ENCODE measurements at places on chromosomes 7 and 10.

- H3K4me1 ChIP-seq: no peaks in the 10 kb centered on the region
- H3K27me3 ChIP-seq: no peaks in the 10 kb centered on the region
- DNase-seq: no peak
These were observed 70.1 kb upstream of the RAB11FIP2 start for GRCh38 chr10:118116715-118117449.

DNA sequence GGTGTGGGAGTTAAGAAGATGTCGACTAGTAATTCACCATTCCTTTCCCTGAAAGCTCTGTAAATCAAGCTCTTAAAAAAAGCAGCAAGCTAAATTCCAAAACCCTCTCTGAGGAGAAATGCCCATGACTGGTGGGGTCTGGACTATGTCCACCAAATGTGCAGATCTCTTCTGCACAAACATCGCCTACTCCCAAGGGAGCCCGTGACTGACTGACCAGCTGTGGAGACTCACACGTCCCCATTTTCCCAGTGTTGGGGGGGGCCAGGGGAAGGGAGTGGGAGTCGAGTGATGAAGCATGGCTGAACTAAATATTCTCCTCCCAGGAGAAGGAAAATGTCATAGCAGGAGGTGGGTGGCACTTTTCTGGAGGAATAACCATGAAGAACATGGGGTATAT, 164.1 kb upstream of the HPS1 start:
- H3K27ac ChIP-seq: no peak overlapping the region
- H3K4me3 ChIP-seq: no peak overlapping the region
- no peaks in the 10 kb centered on the region for H3K27me3 ChIP-seq
- no peaks in the 10 kb centered on the region for H3K4me1 ChIP-seq
- no peak for DNase-seq
- no peaks in the 10 kb centered on the region for H3K36me3 ChIP-seq

DNA sequence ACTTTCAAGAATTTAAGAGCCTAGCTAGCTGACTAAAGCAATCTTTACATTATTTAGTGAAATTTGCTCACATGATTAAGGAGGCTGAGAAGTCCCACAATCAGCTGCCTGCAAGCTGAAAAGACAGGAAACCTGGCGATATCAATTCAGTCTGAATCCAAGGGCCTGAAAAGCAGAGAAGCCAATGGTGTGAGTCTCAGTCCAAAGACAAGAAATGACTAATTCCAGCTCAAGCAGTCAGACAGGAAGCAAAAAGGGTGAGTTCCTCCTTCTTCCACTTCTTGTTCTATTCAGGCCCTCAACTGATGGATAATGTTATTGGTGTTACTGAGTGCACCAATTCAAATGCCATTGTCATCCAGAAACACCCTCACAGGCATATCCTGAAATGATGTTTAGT, 1231.6 kb upstream of the CELF2 start:
- H3K36me3 ChIP-seq: no peaks in the 10 kb centered on the region
- no peak overlapping the region for H3K27ac ChIP-seq
- H3K4me3 ChIP-seq: no peak overlapping the region
- H3K27me3 ChIP-seq: no peaks in the 10 kb centered on the region

GRCh38 chr10:13956826-13957225, 370.1 kb downstream of the PRPF18 start:
- peaks cover 6% of the 10 kb centered on the region for H3K4me1 ChIP-seq
- no peak overlapping the region for H3K4me3 ChIP-seq
- H3K27ac ChIP-seq: peak overlapping the region; percentile 34
- DNase-seq: peak; percentile 66

GRCh38 chr10:14748441-14748840, 26.3 kb downstream of the FAM107B start:
- peaks cover 32% of the 10 kb centered on the region for H3K4me1 ChIP-seq
- H3K36me3 ChIP-seq: no peaks in the 10 kb centered on the region
- no peaks in the 10 kb centered on the region for H3K27me3 ChIP-seq
- peak overlapping the region; percentile 31 for H3K27ac ChIP-seq

DNA sequence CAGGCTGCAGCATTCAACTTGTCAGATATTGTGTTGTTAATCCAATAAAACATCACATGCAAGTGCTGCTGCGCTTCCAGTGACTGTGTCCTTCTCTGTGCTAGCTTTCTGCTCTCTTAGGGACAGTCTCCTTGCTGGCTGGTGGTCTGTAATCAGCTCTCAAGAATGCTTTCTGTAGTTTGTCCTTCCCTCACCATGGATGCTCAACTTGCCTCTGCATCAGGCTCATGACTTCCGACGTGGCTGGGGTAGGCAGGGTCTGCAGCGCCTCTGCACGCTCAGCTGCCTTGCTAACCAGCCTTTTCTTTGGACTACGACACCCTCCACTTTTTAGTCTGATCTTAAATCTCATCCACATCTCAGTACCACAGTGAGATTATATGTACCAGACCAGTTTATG, 58.3 kb downstream of the MMRN2 start:
- DNase-seq: no peak
- H3K27ac ChIP-seq: no peak overlapping the region
- H3K4me3 ChIP-seq: no peak overlapping the region
- H3K4me1 ChIP-seq: peaks cover 7% of the 10 kb centered on the region
- H3K36me3 ChIP-seq: peaks cover 6% of the 10 kb centered on the region

- no peak overlapping the region for H3K27ac ChIP-seq
- no peaks in the 10 kb centered on the region for H3K27me3 ChIP-seq
- no peak overlapping the region for H3K4me3 ChIP-seq
- H3K36me3 ChIP-seq: no peaks in the 10 kb centered on the region
- H3K4me1 ChIP-seq: no peaks in the 10 kb centered on the region
These were observed 31.7 kb downstream of the TECTB start for GRCh38 chr10:112314822-112315474.

DNA sequence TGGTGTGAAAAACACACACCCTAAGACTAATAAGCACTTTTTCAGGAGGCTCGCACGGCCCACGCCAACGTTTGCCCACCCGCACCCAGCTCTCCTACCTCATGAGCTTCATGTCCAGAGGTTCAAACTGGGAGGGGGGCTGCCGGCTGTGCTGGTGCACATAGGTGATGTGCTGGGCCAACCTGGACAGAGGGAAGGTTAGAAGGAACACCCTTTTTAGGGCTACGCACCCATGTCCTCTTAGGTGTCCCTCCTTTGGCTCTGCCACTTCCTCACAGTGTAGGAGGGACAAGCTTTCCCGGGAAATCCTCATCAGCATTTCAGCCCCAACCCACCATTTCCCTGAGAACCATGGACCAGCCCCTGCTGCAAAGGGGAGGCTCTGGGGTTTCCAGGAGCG, 5.9 kb downstream of the MCM7 start:
- peaks cover 91% of the 10 kb centered on the region for H3K36me3 ChIP-seq
- H3K4me3 ChIP-seq: no peak overlapping the region
- no peak overlapping the region for H3K27ac ChIP-seq

GRCh38 chr7:127177156-127177555, 75.6 kb downstream of the GRM8 start:
- no peak for DNase-seq
- H3K36me3 ChIP-seq: no peaks in the 10 kb centered on the region
- H3K27ac ChIP-seq: no peak overlapping the region

DNA sequence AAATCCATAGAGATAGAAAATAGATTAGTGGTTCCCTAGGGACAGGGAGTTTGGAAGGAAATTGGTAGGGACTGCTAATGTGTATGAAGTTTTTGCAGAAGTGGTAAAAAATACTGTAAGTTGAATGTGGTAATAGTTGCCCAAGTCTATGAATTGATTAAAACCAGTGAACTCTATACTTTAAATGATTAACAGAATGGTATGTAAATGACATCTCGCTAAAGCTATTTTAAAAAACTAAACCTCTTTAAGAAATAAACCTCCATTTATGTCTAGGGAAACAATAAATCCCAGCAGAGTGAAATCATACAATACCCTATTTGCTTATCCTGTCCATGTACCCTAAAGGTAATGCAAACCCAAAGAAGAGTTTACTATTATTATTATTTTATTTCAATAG, 61.4 kb downstream of the IPMK start:
- no peaks in the 10 kb centered on the region for H3K36me3 ChIP-seq
- DNase-seq: no peak
- H3K27ac ChIP-seq: no peak overlapping the region
- H3K4me1 ChIP-seq: no peaks in the 10 kb centered on the region
- H3K27me3 ChIP-seq: no peaks in the 10 kb centered on the region

GRCh38 chr7:101862280-101863220, 45.1 kb downstream of the CUX1 start:
- no peak overlapping the region for H3K4me3 ChIP-seq
- H3K36me3 ChIP-seq: no peaks in the 10 kb centered on the region
- no peaks in the 10 kb centered on the region for H3K27me3 ChIP-seq
- H3K4me1 ChIP-seq: peaks cover 28% of the 10 kb centered on the region
- DNase-seq: no peak
- no peak overlapping the region for H3K27ac ChIP-seq

DNA sequence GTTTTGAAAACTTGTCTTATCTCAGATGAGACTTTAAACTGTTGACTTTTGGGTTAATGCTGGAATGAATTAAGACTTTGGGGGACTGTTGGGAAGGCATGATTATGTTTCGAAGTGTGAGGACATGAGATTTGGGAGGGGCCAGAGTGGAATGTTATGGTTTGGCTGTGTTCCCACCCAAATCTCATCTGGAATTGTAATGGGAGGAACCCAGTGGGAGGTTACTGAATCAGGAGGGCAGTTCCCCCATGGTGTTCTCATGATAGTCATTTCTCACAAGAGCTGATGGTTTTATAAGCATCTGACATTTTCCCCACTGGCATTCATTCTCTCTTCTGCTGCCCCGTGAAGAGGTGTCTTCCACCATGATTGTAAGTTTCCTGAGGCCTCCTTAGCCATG, 13.8 kb upstream of the POT1 start:
- no peak overlapping the region for H3K4me3 ChIP-seq
- H3K27ac ChIP-seq: no peak overlapping the region
- no peaks in the 10 kb centered on the region for H3K4me1 ChIP-seq
- H3K27me3 ChIP-seq: no peaks in the 10 kb centered on the region
- H3K36me3 ChIP-seq: no peaks in the 10 kb centered on the region

DNA sequence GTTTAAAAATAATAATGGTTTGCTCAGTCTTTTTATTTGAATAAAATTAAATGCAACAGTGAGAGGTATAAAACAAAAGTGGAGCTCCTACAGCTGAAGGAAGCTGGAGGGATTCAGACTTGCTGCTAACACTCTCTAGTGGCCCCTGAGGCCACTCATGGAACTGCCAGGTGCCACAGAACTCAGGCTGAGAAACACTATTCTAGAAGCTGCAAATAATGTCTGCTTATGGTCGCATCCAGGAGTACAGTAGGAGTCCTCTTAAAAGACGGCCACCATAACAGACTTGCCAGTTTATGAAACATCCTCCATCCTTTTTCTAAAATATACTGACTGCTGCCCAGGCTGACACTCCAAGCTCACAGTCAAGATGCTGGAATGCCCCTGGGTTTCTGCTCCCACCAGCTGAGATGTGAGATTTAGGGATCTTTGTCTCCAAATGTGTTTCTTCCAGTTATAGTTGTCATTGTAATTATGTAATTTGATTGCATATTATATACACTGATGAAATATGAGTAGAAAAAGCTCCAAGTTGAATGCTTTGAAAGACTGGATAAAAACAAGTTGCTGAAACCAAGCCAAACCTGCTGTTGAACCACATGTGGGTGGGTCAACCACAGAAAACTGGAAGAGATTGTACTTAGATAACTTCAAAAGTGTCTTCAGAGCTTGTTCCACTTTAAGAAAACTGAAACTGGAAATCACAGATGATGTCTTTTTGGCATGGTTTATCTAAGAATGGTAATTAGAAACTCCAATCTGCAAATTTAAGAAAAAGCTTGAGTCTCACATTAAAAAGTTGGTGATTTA, 213.7 kb upstream of the AOAH start:
- no peaks in the 10 kb centered on the region for H3K27me3 ChIP-seq
- no peak for DNase-seq
- no peak overlapping the region for H3K4me3 ChIP-seq
- H3K27ac ChIP-seq: no peak overlapping the region
- peaks cover under 1% of the 10 kb centered on the region for H3K4me1 ChIP-seq
- no peaks in the 10 kb centered on the region for H3K36me3 ChIP-seq

- H3K36me3 ChIP-seq: no peaks in the 10 kb centered on the region
- no peak for DNase-seq
- no peak overlapping the region for H3K4me3 ChIP-seq
- no peak overlapping the region for H3K27ac ChIP-seq
- H3K4me1 ChIP-seq: no peaks in the 10 kb centered on the region
These were observed 26.1 kb downstream of the ANXA8 start for GRCh38 chr10:47457826-47458225.
